ENCODE measurements at places on chromosomes 2 and 18.

- DNase-seq, result no peak
These were observed 87.0 kb downstream of the SPP2 start for GRCh38 chr2:234137400-234138014.

DNA sequence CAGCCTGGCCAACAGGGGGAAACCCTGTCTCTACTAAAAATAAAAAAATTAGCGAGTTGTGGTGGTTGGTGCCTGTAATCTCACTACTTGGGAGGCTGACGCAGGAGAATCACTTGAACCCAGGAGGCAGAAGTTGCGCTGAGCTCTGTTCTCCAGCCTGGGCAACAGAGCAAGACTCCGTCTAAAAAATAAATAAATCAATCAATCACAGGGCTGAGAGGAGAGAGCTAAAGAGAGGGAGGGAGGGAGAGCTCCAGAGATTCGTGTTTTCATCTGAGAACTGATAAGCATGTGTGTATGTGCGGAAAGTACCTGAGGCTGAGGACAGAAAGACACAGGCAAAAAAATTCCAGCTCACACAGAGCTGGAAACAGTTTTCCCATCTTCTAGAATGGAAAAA, 37.2 kb upstream of the DYNC2LI1 start:
- DNase-seq, result no peak

DNA sequence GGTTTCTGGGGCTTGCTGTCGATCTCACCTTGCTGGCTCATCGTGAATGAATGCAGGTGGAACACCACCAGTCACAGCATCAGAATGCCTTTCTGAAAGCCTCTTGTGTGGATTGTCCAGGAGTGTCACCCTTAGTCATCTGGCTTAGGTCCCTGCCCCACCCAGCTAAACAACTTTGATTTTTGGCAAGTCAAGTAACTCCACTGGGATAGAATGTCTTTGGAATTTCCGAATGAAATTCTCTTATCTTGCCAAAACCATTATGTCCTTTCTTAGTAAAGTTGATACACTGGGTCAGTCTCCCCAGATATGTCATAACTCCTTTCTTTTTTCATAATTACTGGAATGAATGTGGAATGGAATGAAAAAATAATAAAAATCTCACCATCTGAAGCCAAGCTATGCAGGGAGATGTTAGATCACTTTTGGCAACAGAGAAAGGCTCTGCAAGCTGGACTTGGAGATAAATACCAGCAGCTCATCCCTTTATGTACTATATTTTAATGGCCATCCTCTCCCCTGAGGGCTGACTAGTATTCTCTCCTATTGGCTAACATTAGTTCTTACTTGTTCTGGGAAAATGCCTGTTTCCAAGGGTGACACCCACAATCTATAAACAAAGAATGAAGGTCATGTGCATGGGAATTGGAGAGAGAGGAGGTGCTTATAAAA, 35.4 kb downstream of the INSIG2 start:
- DNase-seq, result no peak

GRCh38 chr2:57809230-57809629, 237.4 kb upstream of the VRK2 start:
- no peak for DNase-seq

DNA sequence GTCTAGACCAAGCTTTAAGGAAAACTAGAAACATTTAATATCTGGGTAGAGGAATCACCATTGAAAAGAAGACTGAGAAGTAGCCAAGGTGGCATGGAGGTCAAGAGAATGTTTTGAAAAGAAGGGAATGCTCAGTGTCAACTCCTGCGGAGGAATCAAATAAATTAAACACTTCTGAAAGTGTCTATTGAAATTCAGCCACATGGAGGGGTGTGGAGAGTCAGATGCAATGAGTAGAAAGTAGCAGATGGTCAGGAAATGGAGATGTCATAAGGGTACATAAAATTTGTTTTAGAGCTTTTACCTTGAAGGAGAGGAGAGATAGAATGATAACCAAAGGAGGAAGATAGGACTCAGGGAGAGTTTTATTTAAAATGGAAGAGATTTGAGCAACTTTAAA, 35.1 kb downstream of the NLRC4 start:
- DNase-seq, result no peak

DNA sequence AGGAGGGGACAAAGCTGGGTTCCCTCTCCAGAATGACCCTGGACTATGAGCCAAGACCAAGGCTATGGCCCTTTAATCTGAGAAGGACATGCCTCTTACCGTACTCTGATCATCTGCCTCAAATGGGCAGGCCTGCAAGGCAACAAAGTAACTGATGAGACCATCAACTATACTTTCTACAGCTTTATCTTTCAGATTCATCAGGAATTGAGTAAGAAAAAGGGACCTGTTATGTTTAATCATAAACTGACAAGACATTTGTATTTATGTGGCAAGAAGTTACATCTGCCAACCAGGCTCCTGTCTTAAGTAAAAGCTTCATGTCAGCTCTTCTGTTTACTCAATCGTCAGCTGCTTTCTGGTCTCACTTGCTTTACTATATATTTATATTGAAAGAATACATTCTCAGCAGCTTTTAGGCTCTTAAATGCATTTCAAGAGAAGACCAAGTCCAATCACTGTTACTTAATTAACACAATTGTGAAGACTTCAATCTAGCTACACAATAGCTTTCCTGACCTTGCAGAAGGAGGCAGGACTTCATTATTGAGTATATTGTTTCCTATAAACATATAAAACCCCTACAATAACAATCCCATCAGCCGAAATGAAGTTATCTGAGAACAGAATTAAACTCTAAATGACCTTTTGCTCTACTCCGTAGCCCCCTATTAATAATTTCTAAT, 163.8 kb downstream of the ETAA1 start:
- no peak for DNase-seq

DNA sequence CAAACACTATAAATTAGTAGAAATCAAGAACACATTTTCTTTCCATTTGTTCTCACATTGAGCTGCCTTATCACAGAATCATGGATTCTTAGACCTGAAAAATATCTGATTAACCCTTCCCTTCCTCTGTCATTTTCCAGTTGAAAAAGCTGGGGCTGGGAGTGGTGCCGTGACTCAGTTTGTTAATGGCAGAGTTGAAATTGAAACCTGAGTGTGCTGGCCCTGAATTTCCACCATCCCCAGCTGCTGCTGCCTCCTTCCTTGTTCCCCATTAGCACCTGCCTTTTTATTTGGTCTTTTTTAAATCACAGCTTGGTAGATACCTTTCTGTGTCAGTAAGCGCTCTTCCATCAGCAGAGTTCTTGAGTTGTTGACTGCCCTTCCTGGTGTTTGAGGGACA, 10.6 kb downstream of the FARP2 start:
- DNase-seq, result no peak

DNA sequence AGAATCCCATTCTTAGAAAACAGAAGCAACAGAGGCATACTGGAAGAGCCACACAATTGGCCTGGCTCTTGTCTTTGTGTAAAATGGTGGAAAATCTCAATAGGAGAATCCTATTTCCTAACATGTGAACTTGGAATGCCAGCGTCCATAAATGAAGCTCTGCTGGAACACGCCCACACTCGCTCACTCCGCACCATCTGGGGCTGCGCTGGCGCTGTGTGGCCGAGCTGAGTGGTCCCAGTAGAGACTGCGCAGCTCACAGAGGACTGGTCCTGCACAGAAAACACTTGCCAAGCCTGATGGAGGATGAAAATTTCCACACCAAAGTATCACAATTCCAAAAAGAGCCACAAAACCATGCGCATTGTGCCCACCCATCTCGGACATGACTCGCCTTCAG, 56.2 kb downstream of the PXDN start:
- DNase-seq, result no peak

DNA sequence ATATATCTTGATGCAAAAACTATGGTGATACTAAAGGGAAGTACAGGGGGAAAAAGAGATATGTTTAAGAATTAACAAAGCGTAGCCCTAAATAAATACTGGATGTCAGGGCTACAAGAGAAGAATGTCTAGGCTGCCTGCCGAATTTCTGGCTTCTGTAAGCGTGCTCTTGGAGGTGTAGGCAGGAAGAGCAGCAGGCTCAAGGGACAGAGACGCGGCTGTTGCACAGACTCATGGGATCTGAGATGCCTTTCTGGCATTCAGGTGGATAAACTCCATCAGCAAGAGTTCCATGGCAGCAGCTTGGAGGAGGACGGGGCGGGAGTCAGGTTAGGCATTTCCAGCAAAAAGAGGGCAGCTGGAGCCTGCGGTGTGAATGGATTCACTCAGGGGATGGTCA, 123.2 kb upstream of the TWIST2 start:
- no peak for DNase-seq

GRCh38 chr2:138058427-138058826, 94.2 kb downstream of the HNMT start:
- no peak for DNase-seq

DNA sequence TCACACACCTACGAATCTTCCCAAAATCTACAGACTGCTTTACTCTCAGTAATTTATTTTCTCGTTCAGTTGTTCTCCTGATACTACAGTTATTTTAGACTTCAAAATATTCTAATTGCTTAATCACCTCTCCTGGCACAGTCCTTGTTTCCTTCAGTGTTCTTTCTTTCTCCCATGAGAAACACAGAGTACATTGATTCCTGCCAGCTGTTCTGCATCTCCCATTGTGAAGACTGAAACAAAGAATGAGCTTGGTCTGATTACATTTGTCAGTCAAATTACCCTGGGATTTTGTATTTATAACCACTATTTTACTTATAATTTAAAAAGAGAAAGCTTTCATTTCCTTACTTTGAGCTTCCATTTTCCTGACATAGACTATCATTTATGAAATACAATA, 63.9 kb upstream of the TANK start:
- no peak for DNase-seq

DNA sequence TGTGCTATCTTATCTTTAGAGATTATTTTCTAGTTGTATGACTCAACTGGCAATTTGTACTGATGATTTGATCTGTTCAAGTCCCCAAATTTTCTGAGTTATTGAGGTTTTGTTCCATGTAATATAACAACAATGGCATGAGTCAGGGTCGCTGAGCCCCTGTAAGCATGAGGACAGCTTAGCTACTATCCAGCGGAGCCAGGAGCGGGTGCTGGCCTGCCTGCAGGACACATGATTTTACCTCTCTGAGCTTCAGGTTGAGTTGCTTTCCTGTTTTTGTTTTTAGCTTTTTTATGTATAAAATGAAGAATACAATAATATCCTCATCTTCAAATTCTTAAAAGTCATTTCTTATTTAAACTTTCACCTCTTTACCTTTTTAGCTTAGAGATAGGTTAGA, 561.1 kb downstream of the CNTNAP5 start:
- no peak for DNase-seq

DNA sequence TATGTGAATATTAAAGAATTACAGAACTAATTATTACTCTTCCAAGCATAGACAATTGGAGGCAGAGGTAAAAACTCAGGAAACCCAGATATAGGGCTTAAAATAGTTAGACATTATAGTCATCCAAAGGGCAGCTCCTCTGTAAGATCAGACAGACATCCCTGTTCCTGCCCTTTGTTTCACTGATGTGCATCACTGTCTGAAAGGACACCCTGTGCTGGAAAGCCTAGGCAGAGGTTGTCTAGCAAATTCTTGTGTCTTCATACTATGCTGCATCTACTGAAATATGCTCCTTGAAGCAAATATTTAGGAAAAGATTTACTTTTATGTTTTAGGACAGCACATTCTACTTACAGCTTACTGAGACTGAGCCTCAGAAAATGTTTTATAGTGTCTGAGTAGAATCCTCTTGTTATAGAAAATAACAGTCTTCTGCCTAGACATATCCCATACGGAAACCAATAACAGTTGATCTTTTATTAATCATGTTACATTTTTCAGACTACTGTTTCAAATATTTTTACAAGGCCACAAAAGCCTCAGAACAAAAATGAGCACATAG, 977.3 kb upstream of the CDH2 start:
- no peak for DNase-seq

DNA sequence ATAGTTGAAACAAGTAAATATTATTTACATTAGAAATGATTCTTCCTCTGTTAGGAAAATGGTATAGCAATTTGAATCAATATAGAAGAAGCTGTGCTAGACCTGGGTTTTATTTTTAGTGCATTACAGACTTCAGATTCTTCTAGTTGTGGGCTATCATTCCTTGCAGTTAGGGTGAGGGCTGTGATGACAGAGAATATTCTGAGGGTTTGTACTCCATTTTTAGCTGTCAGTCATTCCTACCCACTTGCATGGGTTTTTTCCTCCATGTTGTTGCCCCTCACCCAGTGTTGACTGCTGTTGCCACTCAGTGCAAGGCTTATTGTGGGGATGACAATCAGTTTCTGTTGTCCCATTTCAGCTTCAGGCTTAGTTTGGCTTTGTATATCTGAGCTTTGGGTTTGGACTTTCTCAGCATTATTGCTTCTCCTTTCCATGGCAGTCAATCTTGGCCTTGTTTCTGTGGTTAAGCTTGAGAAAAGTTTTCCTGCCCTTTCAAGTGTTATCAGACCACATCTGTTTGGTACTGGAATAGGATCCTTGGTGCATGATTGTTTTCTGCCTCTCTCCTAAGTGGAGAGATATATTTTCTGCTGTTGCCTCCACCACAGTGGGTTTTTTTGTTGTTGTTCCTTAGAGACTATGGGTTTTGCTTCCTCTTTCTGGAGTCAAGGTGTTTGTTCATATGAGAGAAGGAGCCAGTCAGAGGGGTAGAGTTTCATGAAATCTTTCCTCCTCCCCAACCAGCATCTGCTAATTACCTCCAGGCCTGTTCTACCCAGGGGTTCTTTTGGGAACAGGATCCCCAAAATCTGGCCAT, 312.7 kb upstream of the CWC22 start:
- no peak for DNase-seq

Data from effector memory CD4-positive, alpha-beta T cell (primary cell).